ENCODE measurements at places on chromosomes 7 and 10.

GRCh38 chr10:42935466-42935865, 141.4 kb upstream of the RET start:
- DNase-seq = no peak

GRCh38 chr10:80871083-80871482, 333.4 kb downstream of the SH2D4B start:
- DNase-seq = no peak

DNA sequence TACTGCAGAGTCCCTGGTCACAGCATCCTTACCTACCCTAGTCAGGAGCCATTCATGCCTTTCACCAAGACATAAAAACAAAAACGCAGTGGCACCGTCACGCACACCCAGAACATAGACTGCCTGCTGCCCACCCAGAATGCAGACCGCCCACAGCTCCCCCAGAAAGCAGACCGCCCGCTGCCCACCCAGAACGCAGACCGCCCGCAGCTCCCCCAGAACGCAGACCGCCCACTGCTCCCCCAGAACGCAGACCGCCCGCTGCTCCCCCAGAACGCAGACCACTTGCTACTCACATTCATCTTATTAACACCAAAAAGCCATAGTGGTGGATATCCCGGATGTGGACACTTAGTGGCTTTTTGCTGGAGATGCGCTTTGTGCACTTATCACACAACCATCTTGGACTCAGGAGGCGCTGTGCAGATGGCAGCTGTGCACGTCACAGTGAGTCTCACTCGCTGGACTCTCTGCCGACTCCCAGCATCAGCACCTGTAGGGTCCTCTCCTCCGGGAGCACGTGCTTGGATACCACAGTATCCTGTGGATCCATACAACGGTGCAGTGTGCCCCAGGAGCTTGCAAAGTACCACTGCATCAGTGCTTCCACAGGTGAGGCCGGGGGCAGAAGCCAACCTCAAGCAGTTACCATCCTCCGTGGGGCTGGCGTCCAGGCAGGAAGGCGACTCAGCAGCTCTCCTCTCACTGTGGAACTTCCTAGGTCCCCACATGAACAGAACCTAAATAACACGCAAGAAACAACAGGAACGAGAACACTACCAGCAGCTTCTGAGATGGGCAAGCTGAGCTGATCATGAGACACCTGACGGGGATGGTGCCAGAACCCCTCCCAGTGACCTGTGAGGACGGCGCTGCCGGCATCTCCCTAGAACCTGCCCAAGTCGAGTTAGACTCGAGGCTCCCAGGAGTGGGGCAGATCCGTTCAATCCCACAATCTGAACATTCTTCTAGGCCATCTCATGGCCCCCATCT, 161.0 kb downstream of the DIP2C start:
- no peak for DNase-seq

GRCh38 chr10:131972474-131973071, 9.2 kb downstream of the BNIP3 start:
- DNase-seq = no peak

DNA sequence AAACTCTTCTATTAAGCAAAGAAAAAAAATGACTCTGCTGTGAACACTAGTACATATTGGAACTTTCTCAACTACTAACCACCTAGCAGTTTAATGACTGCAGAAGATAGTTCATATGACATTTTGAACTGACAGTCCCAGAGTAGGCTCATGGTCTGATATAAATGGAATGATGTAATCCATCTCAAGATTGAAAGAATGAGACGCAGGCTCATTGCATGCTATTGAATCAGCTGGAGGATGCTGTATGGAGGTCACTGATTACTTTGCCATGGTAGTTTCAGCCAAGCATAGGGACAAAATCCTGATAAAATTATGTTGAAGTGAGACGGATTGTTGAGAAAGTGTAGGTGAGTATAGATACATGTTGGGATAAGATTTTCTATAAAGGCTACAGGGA, 217.6 kb upstream of the SEMA3E start:
- DNase-seq = no peak

GRCh38 chr10:13658264-13658663, 71.5 kb downstream of the PRPF18 start:
- DNase-seq = no peak

GRCh38 chr10:114511881-114512280, 107.6 kb upstream of the AFAP1L2 start:
- no peak for DNase-seq

- DNase-seq = no peak
Measured at GRCh38 chr7:102066476-102066875, 220.2 kb upstream of the SH2B2 start.

DNA sequence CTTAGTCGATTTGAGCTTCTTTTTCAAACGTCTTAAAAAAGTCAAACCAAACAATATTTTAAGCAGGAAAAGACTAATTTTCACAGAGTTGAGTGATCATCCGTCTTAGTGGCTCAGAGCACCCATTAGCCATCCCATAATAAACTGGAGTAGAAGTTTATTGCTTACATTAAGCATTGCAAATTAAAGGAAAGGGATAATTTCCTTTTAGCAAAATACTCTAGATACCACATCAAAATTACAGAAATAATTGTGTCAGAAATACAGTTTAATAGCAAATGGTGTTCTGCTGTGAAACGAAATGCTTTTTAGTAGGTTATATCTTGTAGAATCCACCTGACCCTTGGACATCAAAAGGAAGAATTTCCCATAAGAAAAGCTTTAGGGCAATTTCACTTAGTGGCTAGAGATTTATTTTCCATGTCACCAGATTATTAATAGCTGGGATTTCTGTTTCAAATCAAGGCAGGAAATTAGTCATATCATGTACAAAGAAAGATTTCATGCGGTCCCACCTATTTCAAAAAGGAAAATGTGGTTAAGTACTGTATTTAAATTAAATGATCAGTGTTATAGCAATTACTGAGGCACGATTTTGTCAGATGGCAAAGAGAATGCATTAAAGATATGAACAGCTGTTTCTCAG, 96.2 kb downstream of the NPTX2 start:
- DNase-seq = no peak

GRCh38 chr7:107075863-107076574, 31.5 kb downstream of the PRKAR2B start:
- DNase-seq = no peak

DNA sequence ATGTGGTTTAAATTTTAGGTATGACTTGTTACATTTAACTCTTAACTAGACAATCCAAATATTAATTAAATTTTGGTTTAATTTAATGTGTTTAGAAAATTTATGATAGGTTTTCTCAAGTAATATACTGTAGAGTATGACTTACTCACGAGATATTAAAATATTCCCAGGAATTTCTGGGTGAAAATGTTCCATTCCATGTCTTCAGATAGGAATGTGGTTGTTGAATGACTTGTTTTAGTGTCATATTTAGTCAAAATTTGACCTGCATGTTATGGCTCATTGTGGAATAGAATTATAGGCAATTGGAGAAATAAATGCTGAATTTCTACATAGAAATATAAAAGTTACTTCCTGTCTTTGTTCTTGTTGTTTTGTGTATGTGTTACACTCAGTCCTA, 46.7 kb downstream of the SHOC2 start:
- no peak for DNase-seq
